NCI-H146 (cell line): ENCODE measurements at places on chromosomes 3 and 15.
A peak's percentile ranks its signal among the peaks of the same experiment; 100 is the strongest.

- no peak for DNase-seq
Measured at GRCh38 chr3:136038668-136039067, 73.1 kb downstream of the PPP2R3A start.

DNA sequence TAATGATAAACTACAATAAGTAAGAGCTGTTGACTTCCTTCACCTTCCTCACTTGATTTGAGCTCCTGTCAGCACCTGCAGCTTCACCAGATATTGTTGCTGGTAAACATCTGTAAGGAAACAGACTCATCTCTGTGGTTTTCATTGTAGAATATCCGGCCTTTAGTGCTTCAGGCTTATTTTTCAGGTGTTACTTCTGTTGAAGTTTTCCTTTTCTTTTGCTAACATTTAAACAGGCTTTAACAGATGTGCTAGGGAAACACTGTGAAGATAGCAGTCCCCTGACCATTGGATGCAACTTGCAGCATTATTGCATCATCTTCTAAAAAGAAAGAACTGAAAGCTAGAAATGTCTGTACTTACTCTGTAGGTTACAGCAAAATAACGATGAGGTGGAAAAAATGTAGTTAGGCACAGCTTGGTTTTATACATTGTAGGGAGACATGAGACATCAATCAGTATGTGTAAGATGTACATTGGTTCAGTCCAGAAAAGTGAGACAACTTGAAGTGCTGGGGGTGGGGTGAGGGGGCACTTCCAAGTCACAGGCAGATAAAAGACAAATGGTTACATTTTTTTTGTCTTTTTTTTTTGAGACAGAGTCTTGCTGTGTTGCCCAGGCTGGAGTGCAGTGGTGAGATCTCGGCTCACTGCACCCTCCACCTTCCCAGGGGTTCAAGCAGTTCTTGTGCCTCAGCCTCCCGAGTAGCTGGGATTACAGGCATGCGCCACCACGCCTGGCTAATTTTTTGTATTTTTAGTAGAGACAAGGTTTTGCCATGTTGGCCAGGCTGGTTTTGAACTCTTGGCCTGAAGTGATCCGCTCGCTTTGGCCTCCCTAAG lies 10.2 kb downstream of the EDEM1 start:
- DNase-seq: no peak

DNA sequence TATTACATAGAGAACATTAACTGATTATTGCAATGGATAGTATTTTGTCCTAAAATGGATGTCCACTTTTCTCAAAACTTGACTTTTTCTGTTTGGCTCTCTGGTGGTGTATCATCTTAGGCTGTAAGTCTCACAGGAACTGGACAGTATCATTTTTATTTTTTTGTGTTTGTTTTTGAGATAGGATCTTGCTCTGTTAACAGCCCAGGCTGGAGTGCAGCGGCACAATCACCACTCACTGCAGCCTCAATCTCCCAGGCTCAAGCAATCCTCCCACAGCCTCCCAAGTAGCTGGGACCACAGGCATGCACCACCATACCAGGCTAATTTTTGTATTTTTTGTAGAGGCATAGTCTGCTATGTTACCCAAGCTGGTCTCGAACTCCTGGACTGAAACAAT lies 13.1 kb downstream of the CHST14 start:
- no peak for DNase-seq

DNA sequence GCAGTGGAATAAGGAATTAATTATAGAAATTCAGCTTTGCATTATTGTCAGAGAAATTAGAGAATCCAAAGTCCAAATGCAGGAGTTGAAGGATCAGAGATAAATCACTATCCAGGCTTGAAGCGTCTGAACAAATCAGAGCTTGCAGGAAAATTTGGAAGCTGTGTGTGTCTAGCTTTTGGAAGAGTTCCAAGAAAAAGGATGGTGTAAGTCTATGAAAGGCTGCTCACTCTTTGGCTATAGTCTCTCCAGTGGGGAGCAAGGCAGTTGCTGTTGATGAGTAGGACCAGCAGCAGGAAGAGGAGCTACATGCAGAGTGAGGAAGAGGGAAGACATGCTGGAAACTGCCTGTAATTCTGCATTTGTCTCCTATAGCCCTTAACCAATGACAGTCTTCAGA lies 464.3 kb upstream of the GRM7 start:
- no peak for DNase-seq

DNA sequence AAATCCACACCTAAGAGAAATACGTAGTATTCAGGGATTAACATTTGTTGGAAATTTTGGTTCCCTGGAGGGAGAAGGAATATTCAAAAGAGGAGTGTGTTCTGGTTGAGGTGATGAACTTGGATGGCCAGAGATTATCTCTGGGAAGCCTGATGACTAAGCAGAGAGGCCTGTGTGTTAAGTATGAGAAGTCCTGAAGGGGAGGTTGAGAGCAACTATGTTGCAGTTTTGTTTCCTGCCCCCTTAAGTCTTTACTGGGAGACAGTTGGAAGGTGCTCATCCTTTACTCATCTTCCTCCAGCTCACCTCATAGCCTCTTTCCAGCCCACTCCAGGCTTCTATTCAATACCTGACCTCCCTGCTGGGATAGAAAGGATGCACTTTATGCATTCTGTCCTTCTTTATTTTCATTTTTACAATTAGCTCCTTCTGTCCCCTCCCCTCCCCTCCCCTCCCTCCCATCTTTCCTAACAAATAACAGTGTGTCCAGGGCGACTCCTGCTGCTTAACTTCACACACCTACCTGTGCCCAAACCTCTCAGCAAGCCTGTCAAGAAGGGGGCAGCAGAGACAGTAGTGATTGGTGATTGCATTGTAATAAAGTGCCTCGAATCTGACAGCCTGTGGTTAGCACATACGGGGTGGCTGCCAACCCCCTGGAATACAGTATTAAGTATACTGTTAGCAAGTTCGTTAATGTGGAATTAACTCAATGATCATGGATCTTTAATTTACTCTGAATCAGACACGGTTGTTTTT lies 11.9 kb downstream of the RAP2B start:
- no peak for DNase-seq

GRCh38 chr15:74988007-74988800 lies 7.2 kb upstream of the SCAMP5 start:
- peak; percentile 59 for DNase-seq

GRCh38 chr3:65573548-65574116 lies 465.1 kb downstream of the MAGI1 start:
- DNase-seq: no peak

DNA sequence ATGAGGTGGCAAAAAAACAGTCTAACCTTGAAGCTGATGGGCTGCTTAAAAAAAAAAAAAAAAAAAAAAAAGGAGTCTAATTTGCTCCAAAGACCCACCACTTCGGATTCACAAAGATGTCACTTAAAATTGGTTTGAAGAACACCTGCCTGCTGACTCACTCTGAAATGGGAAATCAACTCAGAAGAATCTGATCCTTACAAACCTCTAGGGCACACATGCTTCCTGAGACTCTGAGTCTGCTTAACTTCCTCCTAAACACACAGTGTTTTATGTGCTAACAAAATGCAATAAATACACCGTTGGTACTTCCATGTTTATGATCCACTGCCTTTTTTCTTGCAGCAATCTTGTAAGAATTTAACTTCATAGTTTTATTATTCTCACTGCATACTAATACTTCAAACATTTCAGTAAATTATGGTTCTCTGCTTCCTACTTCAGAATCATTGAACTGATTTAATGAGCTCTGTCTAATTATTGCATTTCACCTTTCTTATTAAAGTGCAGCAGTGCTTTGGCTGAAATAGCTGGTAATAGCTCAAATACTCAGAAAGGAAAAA lies 73.0 kb upstream of the FRMD4B start:
- no peak for DNase-seq

DNA sequence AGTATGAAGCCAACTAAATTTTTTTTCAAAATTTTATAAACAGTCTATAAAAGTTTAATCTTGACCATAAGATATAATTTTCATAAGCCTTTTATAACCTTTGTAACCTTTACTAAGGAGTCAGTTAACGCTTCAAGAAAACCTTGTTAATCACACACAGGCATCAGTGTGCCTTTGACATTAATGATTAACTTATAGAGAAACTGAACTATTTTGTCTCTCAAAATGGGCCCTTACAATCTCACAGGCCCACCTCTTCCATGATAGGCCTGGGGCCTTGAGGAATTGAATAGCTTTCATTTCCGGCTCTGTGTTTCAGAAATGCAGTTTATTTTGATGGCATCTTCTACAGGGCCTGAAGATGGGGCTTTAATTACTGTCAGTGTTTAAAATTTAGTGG lies 70.1 kb downstream of the CD200 start:
- no peak for DNase-seq
